GM19239 (cell line): ENCODE measurements at places on chromosomes 6 and 20.
A peak's percentile ranks its signal among the peaks of the same experiment; 100 is the strongest.

- no peak for DNase-seq
These were observed 146.4 kb downstream of the RPS12 start for GRCh38 chr6:132960720-132961119.

DNA sequence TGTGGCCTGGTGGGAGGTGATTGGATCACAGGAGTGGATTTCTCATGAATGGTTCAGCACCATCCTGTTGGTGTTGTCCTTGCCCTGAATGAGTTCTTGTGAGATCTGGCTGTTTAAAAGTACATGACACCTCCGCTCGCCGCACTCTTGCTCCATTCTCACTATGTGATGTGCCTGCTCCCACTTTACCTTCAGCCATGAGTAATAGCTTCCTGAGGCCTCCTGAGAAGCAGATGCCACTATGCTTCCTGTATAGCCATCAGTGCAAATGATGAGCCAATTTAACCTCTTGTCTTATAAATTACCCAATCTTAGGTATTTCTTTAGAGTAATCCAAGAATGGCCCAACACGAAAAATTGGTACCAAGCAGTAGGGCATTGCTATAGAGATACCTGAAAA is 34.5 kb downstream of the KIF16B start:
- no peak for DNase-seq

DNA sequence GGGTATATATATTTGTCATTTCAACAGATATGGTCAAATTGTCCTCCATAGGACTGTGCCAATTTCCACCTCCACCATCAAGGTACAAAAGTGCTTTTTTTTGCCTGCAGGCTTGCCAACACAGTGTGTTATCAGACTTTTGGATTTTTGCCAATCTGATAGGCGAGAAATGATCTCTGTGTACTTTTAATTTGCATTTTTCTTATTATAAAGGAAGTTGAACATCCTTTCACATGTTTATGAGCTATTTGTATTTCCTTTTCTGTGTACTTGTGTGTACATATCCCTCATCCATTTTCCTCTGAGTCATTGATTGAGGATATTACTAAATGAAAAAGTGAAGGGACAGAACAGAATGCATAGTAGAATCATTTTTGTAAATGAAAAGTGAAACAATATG is 39.0 kb upstream of the PTPN1 start:
- no peak for DNase-seq

DNA sequence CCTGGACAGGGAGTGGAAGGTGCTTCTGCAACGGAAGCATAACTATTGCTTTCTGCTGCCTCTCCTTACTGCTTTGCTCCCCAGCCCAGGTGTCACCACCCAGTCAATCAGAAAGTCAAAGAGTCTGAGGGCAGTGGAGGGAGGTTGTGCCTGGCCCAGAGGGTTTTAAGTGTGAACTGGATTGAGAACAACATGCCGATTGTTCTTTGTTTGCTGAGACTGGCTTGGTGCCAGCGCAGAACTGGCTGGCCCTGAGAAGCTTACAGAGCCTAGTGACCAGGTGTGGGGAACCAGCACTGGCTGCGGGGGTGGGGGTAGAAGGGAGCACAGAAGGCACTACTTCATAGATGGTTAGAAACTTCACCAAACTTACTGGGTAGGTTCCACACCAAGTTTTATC is 31.1 kb upstream of the ENPP4 start:
- DNase-seq = no peak

GRCh38 chr20:58086763-58087561 is 141.5 kb downstream of the ANKRD60 start:
- peak; percentile 22 for DNase-seq

DNA sequence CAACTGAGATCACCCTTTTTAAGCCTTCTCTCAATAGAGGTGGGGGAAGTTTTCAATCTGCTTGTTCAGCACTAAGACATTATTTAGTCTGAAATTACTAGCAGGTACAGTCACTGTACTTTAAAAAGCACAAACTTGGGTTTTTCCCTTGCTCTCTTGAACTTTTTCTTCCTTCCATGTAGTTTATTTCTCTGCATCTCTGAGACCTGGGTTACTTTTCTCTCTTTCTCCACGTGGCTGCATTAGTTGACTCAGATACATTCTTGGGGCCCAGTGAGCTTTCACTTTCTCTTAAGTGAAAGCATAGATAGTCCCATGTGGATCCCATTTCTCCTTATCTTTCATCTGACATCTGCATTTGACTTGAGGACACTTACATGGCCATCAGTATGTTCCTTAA is 433.9 kb upstream of the MAP3K7 start:
- DNase-seq = no peak

- no peak for DNase-seq
These were observed 244.1 kb upstream of the TBX18 start for GRCh38 chr6:85008296-85009009.

DNA sequence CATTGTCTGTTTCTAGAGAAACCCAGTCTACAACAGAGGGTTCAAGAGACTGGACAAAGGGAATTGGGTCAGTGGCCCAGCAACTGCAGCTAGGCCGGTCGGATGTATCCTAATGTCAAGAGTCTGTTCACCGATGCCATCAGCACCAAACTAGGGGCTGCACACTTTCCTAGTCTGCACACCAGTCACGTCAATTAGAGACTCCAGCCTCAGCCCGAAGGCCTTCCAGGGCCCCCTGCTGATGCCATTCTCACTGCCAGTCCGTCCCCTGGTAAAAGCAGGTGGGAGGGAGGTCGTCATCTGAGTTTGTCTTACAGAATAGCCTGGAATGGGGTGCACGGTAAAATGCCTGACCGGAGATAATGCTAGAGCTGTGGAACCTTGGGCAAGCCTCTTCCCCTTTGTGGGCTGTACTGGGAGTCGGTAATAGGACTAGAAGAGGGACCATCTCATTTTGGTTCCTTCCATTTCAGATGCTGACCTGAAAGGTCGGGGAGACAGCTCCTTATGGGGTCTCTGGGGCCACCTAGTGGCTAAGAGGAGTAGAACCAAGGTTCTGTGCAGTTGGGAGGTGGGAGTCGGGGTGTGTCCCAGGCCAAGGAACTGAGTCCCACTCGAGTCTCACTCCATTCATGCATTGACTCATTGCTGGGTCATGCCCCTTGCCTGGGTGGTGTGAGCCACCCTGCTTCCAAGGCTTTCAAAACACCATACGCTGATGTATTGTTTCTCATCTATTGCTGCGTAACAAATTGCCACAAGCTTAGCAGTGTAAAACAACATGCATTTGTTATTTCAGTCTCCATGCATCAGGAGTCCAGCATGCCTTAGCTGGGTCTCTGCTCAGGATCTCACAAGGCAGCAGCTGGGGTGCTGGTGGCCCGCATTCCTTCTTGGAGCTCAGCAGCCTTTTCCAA is 5.1 kb downstream of the SOX12 start:
- peak; percentile 67 for DNase-seq

- DNase-seq = no peak
These were observed 35.1 kb downstream of the SNRNP48 start for GRCh38 chr6:7624796-7625710.

- DNase-seq = no peak
These were observed 11.5 kb downstream of the GNL1 start for GRCh38 chr6:30544666-30545272.

GRCh38 chr20:2814587-2815051 is at the start of gene C20orf141:
TSS of gene C20orf141 (plus strand) at chr20:2814987. CDS start at chr20:2815185, 198 bp downstream.
- DNase-seq = no peak

- no peak for DNase-seq
These were observed 117.6 kb downstream of the DST start for GRCh38 chr6:56524891-56525703.

- DNase-seq = peak; percentile 53
These were observed 2.0 kb downstream of the SPAG4 start for GRCh38 chr20:35617397-35618262.

- DNase-seq = no peak
These were observed 165.6 kb upstream of the LAMP5 start for GRCh38 chr20:9348747-9349146.

DNA sequence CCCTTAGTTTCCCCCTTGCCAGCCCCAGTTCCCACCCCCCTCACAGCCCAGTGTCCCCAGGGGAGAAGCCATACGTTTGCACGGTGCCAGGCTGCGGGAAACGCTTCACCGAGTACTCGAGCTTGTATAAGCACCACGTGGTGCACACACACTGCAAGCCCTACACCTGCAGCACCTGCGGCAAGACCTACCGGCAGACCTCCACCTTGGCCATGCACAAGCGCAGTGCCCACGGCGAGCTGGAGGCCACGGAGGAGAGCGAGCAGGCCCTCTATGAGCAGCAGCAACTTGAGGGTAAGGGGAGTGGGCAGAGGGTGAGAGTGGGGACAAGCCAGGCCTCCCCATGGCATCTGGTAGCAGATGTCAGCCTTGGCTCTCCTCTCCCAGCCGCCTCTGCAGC is 5.1 kb upstream of the DEF6 start:
- DNase-seq = no peak

- DNase-seq = no peak
These were observed 58.9 kb downstream of the RREB1 start for GRCh38 chr6:7166410-7167293.

DNA sequence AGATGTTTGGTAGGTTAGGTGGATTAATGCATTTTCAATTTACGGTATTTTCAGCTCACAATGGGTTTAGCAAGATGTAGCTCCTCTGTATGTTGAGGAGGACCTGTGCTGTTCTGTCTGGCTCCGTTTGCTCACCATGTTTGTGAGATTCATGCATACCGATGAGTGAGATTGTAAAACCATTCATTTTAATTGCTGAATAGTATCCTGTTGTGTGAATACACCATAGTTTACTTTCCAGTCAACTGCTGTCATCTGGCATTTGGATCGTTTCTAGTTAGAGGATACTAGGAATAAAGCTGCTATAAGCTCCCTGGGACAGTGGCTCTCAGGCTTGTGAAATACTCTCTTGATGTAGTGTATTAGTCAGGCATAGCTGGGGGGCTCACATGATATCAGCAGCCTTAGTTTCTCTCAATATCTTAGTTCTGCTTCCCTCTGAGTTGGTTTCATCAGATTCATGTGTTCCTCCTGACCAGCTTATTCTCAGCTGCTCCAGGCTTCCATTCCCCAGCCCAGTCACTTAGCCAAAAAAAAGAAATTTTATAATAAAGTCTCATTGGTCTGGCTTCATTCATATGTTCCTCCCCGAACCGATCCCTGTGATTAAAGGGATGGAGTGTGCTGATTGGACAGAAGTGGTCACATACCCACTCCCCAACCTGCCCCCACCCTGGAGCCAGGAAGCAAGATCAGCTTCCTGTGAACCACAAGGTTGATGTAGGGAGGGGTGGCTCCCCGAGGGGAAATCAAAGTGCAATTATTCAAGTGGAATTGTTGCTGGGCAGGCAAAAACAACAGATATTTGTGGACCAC is 10.9 kb upstream of the B4GALT5 start:
- DNase-seq = no peak

- peak; percentile 33 for DNase-seq
These were observed 116.3 kb upstream of the CHD6 start for GRCh38 chr20:41734506-41734945.

DNA sequence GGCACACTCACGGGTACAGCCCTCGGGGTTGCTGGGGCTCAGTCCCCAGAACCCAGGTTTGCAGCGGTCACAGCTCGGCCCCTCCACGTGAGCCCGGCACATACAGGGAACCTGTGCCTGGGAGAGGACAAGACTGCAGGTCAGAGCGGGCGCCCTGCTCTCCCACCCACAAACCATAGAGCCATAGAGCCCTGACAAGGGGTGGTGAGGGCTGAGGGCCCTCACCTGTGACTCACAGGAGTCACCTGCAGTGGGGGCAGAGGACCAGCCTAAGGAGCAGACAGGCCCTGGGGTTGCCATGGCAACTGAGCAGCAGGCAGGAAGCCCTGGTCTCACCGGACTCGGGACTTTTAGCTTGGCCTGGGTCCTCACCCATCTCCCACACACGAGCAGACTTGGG is 30.8 kb downstream of the LAMA5 start:
- DNase-seq = no peak

GRCh38 chr6:4667591-4667990 is 108.6 kb upstream of the CDYL start:
- no peak for DNase-seq

DNA sequence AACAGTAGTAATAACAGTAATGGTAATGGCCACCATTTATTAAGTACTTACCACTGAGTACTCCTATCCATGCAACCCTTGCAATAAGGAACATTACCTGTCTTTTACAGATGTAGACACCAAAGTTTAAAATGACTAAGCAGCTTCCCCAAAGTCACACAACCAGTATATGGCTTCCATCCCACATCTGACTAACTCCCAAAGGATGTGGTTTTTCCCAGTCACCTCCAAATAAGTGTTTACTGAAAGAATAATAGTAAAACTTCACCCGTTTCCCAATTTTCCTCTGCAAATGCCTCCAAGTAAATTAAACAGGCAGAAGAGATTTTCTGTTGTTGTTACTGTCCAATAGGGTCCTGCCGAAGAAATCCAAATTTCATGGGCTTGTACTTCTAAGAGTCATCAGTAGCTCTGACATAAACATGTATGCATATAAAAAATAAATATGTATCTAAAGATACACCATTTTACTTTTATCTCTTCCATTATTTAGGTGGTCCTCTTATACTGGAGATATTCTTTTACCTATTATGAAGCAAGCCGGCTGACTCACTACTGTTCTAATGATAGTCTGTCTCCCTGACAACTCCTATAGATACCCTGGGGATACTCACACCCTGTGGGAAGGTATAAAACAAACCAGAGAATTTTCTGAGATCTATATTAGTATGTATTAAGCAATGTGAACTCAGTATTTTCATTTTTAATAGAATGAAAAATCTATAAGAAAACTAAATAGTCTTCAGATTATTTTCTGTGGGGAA is 77.9 kb upstream of the ID4 start:
- no peak for DNase-seq

- DNase-seq = no peak
These were observed 91.3 kb upstream of the PRDM1 start for GRCh38 chr6:105994591-105995390.

DNA sequence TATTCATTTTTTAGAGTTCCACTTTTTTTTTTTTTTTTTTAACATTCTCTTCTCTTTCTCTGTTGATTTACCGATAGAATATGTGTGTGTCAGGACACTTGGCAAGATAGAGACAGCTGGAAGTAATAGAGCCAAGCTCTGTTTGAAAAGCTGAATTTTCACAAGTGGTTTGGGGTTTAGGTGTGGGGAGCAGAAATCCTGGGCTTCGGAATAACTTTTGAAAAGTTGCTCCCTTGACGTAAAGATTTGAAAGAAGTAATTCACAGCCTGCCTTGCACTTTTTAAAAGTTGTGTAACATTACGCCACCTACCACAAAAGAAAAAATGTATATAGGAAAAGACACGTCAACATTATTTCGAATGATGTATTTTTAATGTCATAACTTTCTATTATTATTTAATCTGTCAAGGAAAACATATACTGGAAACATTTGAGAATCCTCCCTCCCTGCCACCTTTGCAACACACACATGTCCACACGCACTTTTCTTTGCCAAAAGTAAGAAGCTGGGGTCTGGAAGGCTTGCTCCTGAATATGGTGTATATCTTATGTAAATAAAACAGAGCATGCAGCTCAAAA is 917.9 kb downstream of the KIF16B start:
- DNase-seq = no peak

GRCh38 chr6:89574910-89575561 is 63.5 kb downstream of the LYRM2 start:
- no peak for DNase-seq

GRCh38 chr6:338815-339262 is 46.6 kb downstream of the DUSP22 start:
- DNase-seq = no peak

GRCh38 chr6:131040866-131041265 is 22.2 kb downstream of the EPB41L2 start:
- DNase-seq = no peak
